ENCODE measurements at places on chromosomes 4 and X.
A peak's percentile ranks its signal among the peaks of the same experiment; 100 is the strongest.

DNA sequence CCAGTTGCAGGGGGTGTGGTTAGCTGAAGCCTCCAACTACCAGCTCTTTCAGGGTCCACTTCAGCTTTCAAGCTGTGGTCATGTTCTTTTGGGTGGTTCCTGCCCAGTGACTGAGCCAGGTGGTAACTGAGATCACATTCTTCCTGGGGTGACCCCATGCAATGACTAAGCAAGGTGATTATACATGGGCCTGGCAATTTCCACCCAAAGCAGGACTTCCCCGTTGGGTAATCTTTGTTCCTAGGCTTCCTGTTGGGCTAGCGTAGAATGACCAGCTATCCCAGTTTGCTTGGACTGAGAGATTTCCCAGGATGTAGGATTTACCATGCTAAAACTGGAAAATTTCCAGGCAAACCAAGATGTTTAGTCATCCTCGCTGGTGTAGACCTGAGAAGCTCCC, 18.4 kb upstream of the MAGEB17 start:
- DNase-seq: no peak

DNA sequence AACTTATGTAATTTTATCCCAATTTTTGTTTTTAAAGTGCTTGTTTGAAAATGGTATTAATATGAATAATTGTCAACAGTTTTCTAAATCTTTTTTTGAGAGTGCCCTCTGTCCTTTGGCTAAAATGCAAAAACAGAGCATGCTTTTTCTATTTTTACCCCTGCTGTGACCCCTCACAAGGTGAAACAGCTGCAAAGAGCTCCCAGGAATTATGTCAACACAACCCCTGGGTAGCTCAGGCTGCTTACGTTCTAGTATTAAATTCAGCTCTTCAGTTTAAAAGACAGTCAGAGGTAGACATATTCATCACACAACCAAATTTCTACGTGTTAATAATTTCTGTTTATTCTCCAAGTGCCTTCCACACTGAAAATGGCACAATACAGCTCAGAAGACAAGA, 367.5 kb downstream of the PRDM5 start:
- no peak for DNase-seq

DNA sequence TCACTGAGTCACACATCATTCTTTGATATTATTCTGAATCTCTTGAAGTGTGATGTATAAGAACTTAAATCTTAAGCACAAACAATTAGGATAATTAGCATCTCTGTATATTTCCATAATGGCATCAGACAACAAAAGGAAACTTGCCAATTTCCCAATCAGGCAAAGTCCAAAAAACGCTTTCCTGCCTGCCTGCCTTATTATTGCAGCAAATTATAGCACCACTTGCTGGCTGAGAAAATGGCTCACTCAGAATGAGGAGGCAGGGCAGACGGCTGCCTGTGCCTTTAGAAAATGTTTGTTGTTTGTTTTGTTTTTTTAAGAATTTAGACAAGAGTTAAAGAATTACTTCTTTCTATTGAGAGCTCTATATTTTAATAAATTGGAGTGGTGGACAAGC, 27.7 kb upstream of the NR3C2 start:
- no peak for DNase-seq

DNA sequence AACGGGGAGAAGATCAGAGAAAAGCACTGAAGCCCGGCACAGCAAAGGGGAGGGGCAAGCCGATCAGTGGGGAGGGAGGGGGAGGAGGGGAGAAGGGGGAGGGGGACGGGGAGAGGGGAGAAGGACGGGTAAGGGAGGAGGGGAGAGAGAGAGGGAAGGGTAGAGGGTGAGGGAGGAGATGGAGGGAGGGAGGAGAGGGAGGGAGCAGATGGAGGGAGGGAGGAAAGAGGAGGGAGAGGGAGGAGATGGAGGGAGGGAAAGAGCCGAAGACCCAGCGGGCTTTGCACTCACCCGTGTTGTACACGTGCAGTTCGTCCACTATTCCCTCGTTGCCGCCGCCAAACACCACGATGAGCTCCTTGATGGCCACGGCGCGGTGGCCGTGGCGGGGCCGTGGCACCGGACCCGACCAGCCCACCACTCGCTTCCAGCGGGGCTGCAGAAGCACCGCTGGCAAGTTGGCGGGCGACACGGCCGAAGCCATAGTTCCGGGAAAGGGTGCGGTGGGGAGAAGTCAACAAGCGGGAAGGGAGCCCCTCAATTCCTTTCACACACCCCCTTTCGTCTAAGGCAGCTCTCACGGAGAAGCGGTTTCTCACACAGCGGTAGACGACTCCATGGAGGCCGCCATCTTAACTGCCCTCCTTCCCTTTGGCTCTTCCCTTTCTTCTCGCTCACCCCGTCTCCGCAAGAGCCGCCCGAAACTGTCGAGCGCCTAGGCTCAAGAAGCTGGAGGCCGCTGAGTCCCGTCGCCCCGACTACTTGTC, 1.1 kb downstream of the HCFC1 start:
- DNase-seq: peak; percentile 69

- no peak for DNase-seq
These were observed 357.8 kb upstream of the SLC7A11 start for GRCh38 chr4:138599965-138600364.

DNA sequence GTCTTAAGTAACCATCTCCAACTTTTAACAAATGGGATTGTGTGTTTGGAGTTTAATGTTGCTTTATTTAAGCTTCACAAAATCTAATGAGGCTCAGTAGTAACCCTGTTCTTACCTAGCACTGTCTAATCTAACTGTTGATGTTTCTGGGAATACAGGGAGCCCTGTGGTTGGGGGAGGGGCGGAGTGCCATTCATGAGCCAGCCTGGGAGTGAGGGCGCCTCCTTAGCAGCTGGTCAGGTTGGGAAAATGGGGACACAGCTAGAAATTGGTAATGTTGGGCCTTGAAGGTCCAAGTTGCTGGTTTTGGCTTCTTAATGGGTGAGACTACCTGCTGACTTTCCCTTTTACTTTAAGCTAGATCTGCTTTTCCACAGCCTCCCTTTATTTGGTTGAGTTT, 22.9 kb upstream of the TADA2B start:
- no peak for DNase-seq

GRCh38 chrX:68942104-68942503, 113.3 kb downstream of the EFNB1 start:
- DNase-seq: peak; percentile 76

DNA sequence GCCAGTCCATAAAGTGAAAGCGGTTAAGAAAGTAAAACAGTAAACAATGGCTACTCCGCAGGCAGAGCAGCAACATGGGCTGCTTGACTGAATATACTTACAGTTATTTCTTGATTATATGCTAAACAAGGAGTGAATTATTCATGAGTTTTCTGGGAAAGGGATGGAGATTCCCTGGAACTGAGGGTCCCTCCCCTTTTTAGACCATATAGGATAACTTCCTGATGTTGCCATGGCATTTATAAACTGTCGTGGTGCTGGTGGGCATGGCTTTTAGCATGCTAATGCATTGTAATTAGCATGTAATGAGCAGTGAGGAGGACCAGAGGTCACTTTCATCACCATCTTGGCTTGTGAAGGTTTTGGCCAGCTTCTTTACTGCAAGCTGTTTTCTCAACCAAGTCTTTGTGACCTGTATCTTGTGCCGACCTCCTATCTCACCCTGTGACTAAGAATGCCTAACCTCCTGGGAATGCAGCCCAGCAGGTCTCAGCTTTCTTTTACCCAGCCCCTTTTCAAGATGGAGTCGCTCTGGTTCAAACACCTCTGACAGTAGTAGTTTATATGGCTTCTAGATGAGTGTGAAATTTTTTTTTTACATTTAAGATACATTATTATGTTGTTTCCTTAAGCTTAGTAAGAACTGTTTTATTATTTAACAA, 514.8 kb upstream of the TENM3 start:
- no peak for DNase-seq

DNA sequence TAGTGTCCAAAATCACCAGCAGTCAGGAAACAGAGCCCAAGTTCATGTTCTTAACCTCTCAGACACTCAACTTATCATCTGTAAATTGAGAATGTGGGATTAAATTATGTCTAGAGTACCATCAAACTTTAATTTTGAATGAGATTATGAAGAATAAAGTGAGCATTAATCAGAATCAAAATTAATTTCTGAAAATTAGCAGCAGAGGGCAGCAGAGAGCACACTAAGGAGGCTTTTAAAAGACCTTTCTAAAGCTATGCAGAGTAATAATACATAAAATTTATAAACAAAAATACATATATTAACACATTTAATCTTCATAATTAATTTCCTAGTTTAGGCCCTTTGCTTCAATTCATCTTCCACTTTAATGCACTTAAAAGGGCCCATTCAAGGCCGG, 7.1 kb downstream of the TASL start:
- DNase-seq: peak; percentile 53

DNA sequence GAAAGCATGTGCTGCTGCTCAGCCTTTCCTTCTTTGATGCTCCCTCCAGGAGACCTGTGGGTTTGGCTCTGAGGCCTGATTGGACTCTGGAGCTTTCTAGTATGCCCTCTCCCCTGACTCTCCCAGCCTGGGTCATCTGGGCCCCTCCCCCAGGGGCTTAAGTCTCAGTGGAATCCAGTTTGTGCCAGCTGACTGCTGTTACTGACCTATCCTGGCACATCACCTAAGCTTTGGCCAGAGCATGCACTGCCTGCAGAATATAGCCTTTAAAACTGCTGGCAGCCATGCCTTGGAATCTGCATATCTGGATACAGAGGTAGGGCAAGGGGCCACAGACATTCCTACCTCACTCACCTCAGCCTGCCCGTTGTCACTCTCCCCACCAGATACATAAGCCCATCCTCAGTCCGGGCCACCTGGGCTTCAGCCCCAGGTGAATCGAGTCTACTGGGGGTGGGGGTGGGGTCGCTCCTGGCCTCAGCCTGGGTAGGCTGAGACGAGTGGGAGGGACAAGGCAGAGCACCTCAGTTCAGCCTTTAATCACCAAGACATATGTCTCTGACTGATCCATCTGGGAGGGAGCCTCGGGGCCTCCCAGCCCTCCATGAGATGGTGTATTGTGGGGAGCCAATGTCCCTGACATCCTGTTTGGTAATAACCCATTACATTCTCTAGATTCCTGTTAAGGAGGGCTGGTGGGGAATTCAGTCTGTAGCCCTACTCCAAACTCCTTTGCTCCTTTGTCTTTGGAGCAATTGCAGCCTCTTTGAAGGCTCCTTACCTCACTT, 61.2 kb downstream of the STARD8 start:
- DNase-seq: no peak

- no peak for DNase-seq
These were observed 42.8 kb downstream of the TENM3 start for GRCh38 chr4:182286035-182286434.

DNA sequence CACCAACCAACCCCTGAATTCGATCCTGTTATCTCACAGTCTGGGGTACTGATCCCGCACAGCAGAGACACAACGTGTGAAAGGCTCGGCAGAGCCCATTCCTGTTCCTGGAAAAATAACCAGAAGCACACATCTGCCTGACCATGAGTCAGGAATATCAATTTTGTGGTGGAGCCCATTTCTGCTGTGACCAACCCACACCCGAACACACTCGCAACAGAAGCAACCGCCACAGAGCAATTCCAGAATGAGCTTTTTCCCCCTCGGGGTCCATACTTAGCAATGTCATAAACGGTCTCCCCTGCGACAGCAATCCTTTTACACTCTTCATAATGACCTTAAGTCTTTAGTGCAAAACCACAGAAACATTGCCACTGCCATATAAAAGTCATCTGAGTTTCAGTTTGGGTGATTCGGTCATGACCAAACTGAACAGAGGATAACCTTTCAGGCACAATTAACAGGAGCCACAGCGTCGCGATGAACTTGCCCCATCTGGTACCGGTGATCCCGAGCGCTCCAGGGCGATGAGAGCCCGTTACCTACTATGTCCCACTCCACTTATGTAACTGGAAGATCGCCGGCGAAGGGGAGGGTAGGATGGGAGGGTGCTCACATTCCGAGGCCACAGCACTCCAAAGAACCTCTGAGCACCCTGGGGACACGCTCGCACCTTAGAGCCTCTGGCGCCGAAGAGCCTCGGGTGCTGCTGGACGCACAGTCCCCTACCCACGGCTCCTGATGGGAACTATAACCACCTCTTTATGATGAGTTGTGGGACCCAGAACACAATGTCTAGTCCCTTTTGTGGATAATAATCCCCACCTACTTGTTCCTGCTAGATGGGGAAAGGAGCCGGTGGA, 1.1 kb downstream of the MECP2 start:
- peak; percentile 55 for DNase-seq

DNA sequence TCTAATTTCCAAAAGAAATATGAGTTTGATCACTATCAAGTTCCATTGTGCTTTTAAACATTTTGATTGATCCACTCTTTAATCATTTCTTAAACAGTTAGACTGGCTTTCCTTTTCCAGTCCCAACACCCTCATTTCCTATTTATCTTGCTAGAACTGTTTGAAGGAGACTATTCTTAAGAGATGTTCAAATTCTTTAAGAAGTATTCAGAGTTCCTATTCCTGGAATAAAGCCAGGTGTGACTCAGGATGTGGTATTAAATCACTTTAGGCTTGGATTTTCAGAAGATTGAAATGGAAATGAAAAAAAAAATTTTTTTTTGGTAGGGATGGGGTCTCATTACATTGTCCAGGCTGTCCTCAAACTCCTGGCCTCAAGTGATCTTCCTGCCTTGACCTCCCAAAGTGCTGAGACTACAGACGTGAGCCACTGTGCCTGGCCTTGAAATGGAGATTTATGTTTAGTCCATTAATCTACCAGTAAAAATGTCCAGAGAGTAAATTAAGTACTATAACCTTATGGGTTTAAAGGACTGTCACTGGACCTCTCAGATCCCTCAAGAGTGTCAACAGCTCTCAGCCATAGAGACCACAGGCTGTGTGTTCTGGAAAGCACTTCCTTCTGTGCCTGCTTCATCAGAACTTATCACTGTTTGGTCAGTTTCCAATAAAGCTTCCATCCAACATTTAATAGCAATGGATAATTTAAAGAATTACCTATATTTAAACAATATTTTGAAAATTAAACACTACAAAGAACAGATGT, 90.7 kb downstream of the CDS1 start:
- no peak for DNase-seq

DNA sequence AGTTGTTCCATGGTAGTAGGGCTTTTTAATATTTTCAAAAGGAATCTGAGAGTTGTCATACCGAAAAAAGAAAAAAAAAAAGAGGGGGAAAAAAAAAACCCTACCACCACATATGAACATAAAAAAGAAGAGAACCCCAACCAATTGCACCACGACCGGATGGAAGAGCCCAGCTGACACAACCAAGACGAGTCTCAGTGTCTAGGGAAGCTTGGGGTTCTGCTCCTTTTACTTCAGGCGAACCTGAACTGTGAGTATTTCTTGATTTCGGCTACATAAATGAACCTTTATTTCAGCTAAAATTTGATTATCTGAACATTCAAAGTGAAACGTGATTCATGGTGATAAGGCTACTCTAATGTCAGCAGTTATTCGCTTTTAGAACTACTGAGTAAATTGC, at the start of gene GPR34:
Gene GPR34 (plus strand): TSS at position 139 of the 400 bp plus-strand sequence. CDS start 6,661 bp downstream, outside the sequence.
- DNase-seq: no peak

GRCh38 chr4:143406523-143406922, 69.8 kb downstream of the GAB1 start:
- DNase-seq: no peak
